ENCODE measurements at places on chromosomes 4 and X.

GRCh38 chrX:15129412-15129811 lies 140.5 kb downstream of the ASB9 start:
- no peak for DNase-seq

GRCh38 chrX:103864886-103865534 lies 33.0 kb upstream of the RAB9B start:
- DNase-seq: no peak

GRCh38 chr4:172134521-172134920 lies 321.3 kb downstream of the GALNTL6 start:
- DNase-seq: no peak

DNA sequence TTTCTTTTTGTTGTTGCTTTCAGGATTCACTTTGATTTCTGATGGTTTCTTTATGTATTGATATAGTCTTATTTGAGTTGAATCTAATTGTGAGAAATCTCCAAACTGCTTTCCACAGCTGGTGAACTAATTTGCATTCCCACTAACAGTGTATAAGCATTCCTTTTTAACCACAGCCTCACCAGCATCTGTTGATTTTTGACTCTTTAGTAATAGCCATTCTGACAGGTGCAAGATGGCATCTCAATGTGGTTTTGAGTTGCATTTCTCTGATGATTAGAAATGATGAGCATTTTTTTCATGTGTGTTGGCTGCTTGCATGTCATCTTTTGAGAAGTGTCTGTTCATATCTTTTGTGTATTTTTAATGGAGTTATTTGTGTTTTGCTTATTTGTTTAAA lies 1023.1 kb downstream of the SH3BGRL start:
- DNase-seq: no peak

DNA sequence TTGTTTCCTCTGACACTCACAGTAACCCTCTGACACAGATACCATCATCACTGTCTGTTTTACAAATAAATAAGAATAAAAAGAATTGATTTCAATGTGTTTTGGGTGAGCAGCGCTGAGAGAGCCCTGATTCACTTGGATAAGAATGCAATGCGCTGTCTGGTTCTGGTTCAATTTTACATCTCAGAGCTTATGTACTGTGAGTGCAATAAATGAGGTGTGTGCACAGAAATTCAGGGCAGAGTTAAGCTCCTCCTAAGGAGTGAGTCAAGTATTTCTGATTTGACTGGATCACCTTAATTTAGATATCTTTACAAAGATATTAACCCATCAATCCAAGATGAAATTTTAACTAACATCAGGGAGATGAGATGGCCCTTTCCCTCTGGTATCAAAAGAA lies 11.2 kb downstream of the FAM9C start:
- DNase-seq: no peak

GRCh38 chrX:19748896-19749680 lies 138.3 kb downstream of the SH3KBP1 start:
- no peak for DNase-seq

DNA sequence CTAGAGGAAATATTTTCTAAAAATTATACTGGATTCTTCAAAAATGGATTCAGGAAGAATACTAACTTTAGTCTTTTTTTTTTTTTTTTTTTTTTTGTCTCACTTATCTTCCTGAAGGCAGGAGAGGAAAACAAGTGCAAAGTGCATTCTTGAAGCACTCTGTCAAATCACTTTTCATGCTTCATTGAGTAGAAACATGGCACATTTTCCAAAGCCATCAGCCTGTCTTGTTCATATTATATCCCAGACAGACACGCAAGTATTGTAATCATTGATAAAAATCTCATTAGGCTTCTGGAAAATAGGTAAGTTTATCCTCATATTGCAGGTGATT lies 1.2 kb downstream of the BBS12 start:
- no peak for DNase-seq

DNA sequence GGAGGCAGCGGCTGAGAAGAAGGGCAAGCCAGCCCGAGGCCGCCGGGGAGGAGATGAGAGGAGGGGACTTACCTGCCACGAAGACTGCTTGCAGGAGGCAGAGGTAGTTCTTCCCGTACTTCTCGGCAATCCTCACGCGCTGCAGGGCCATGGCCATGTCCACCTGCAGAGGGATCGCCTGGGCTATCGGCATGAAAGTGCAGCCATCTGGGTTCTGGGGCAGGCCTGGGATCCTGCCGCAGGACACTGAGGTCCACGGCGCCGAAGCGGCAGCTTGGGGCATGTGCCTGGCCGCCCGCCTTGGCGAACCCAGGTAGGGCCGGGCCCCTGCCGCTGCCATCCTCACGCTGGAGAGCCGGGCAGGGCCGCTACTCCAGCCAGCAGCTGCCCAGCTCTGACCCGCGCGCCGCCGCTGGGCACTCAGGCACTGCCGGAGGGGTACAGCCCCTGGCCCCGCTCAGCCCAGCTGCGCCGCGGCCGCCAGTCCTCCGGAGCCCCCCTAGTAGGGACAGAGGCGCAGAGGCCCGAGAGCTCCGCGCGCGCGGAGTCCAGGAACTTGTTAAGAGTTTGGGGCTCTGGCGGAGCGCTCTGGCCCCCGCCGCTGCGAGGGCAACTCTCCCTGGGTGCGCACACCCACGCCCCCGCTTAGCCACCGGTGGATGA lies 16.0 kb downstream of the MCF2 start:
- no peak for DNase-seq

GRCh38 chrX:128464116-128464515 lies 411.9 kb upstream of the ACTRT1 start:
- DNase-seq: no peak

DNA sequence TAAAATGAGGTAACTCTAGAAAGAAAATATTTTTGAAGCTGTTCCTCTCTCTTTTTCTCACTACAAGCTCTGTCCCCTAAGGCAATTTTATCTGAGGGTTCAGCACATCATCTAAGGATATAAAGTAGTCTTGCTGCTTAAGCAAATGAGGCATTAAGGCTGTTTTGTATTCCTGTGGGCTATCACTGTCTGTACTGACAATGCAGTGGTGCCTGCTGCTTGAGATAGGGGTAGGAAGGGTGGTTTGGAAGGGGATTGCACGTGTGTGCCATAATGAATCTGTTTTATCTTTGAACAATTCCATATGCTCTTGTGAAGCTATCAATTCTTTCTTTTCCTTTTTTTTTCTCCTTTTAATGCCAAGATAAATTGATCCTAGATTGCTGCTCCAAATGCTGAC lies 128.0 kb upstream of the ATOH1 start:
- no peak for DNase-seq

- no peak for DNase-seq
Observed at GRCh38 chr4:24482871-24483270, 101.5 kb downstream of the DHX15 start.

GRCh38 chrX:107718156-107718621 lies 57.4 kb downstream of the TSC22D3 start:
- DNase-seq: peak; percentile 84

DNA sequence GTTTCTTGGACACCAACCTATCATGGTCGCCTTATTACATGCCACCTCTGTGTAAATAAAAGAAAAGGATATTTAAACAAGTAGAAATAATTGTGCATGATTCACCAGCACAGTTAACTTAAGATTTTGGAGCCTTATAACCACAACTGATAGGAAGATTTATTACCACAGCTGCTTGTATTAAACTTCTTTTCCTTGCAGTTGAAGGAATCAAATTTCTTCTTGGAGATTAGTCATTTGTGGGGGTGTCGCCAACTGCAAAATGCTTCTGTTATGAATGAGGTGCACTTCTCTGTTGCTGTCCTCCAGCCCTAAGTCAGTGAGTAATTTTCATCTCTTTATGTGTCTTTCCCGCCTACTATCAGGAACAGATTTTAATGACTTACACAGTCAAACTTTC lies 73.3 kb downstream of the OR13H1 start:
- no peak for DNase-seq

DNA sequence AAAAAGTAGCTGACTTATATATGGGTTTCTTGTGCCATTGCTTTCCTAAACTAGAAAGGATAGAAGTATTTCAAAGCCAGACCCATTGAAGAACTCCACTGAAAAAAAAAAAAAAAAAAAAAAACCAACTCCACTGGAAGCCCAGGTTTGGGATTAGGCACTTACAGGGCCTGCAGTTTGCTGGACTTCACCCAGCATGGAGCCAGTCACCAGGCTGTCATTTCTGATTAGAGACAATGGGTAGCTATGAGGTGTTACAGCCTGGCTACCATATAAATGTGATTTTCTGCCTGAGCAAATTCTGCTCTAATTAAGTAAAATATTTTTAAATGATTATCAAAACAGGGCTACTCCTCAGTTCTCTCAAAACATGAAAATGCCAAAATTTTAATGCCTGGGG lies 49.5 kb downstream of the HS6ST2 start:
- no peak for DNase-seq

GRCh38 chrX:19334945-19335626 lies 8.6 kb upstream of the PDHA1 start:
- peak; percentile 65 for DNase-seq

Data from hematopoietic multipotent progenitor cell treated with erythropoietin and hydrocortisone succinate and interleukin-3 and kit ligand, for 6 days (in vitro differentiated cells).